ENCODE measurements at places on chromosomes 7 and 10.

DNA sequence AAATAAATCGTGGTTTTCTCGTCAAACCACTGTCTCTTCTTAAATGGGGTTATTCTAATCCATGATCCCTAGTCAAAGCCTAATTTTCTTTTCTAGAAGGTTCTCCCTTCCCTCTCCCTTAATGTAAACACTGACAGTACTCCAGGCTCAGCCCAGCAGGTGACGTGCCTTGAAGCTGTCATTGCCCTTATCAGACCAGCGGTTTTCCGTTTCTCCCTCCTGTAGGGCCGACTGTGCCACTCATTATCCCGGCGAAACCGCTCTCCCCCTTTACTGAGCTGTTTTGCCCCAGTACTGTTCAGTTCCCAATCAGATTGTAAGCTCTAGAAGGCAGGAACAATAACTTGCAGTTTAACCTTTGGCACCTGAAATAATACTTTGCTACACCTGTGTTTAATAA, 153.5 kb upstream of the RHEB start:
- no peak for DNase-seq

DNA sequence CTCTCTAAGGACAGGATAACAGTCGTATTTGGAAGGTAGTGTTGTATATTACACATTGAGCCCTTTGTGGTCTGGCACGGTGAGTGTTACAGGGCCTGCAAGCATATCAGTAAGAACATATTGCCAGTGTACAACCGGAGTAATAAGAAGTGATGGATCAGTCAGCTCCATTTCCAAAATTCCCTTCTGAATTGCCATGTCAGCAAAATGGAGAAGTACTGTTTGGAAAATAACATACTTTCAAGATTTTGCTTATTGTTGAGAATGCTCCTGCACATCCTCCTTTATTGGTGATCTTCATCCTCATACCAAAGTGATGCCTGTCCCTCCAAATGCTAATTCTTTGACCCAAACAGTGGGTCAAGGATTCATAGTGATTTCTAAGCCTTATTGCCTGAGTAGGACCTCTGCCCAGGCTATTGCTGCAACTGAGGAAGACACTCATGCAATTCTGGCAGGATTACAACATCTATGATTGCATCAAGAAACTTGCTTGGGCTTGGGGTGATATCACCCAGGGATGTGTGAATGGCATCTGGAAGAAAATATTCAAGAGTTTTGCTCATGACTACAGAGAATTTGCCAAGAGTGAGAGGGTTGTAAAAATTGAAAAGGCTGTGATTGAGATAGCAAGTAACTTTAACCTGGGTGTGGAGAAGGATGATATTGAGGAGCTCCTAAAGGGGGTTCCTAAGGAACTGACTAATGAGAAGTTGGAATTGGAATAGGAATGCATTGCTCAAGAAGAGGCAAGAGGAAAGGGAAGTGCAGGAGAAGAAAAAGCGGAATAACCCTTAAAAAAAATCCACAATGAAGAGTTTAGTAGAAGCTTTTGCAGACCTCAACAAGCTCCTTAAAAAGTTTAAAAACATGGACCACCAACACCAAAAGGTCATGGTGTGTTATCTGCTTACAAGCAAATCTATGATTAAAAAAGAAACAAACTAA, 452.2 kb upstream of the SORCS1 start:
- no peak for DNase-seq

DNA sequence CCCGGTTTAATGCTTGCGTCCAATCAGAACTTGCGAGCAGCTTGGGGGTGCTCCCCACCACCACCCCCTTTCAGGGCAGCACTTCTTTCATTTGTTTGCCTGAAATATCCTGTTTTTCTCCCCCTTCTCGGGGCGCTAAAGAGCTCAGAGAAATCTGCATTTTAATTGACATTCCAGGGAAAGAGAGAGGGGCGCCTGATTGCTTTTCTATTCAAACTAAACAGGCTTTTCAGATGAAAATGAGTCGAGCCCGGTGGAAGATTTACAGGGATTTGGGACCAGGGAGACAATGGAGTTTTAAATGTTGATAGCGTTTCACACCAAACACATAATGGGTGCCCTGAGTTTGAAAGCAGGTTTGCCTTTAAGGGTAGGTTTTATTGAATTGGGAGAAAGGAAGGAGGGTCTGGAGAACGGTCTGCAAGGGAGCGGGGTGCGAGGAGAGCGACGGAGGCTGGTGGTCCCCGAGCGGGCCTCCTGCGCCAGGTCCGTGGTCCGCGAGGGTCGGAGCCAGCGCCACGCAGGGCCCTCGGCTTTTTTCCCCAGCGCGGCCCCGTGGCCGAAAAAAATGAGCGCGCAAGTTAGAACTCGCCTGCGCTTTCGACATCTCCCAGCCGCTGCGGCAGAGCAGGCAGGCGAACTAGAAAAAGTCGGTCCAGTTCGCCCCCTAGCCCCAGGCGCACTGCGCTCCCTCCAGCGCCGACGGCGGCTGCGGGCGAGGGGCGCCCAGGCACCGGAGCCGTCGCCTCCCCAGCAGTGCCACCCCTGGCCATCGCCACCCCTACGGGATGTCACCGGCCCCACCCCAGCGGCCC, 1.3 kb downstream of the FGFR2 start:
- DNase-seq = no peak

GRCh38 chr10:110252151-110252550, 44.7 kb downstream of the MXI1 start:
- no peak for DNase-seq

- no peak for DNase-seq
Measured at GRCh38 chr7:24783698-24784097, 26.4 kb upstream of the GSDME start.

DNA sequence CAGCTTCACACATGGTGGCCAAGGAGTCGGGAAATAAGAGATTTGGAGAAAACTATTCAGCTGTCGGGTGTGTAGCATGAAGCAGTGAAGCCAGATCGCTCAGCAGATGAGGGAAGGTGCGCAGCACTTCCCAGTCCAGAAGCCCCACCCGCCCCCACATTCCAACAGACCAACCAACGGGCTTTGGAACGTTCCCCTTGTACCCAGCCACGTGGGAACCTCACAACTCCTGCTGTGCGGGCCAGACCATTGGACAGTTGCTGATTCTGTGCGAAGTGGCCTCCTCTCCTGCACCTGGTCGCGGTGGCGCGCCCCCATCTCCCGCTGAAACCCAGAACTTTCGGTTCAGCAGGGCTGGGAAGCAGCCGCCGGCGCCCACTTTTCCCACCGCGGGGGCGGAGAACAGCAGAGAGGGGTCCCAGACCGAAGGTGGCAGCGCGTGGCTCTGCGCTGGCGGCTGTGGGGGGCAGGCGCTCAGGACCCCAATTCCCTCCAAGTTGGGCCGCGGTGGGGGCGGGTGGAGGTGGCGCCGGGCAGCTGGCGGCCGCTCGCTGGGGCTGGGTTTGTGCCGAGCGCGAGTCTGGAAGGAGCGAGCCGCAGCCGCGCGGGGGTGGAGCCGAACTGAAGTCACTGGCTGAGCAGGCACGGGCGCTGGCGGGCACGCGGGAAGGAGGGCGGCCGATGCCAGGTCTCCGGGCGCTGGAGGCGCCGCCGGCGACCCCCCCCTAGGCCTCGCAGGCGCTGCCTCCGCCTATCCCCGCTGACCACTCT, 1301.5 kb upstream of the SORCS1 start:
- no peak for DNase-seq

GRCh38 chr10:60828489-60828852, 50.2 kb downstream of the CDK1 start:
- no peak for DNase-seq

- no peak for DNase-seq
Measured at GRCh38 chr7:12091231-12091630, 119.9 kb upstream of the TMEM106B start.

- DNase-seq = no peak
Measured at GRCh38 chr7:184294-185264, 7.8 kb upstream of the FAM20C start.

DNA sequence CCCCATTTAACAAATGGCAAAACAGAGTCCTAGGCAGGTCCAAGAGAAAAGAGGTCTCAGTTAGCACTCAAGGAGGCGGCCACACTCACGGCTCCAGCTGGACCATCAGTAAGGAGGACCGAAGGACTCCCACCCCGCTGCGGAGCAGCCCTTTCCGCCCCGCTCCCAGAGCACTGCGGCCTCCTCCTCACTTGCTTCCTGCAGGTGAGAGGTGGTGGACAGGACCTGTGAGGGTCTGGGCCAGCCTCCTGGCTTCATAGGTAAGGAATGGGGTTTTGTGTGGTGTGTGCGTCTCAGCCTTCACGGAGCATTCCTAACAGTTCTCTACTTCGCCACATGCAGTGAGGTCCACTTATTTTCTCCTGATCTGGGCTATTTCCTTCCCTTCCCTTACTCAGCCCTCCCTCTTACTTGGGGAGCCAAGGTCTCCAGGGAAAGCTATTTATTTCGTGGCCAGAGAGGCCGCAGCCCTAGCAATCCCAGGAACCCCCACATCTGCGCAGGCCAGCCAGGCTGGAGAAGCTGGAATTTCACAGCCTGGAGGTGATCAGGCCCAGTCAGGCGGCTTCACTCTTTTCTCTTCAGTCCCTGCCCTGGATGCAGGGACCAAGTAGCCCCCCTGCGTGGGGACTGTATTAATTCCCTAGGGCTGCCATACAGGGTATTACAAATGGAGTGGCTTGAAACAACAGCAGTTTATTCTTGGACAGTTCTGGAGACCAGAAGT, 45.9 kb downstream of the ZNF783 start:
- DNase-seq = peak; percentile 5

DNA sequence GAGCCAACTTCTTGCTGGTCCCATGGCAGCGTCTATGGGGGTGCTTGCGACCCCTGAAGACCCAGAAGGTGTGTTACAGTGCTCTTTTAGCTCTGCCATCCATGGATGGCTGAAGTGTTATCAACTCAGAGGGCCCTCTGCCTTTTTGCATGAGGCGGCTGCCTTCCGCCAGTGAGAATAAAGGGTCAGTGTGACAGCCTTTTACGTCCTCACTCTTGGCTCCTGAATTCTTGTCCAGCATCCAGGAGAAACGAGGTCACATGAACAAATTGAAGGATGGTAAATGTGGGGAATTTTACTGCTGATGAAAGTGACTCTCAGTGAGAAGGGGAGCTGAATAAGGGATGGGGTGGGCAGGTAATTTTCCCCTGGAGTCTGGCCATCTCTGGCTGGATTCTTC, 24.1 kb downstream of the SSMEM1 start:
- DNase-seq = no peak

DNA sequence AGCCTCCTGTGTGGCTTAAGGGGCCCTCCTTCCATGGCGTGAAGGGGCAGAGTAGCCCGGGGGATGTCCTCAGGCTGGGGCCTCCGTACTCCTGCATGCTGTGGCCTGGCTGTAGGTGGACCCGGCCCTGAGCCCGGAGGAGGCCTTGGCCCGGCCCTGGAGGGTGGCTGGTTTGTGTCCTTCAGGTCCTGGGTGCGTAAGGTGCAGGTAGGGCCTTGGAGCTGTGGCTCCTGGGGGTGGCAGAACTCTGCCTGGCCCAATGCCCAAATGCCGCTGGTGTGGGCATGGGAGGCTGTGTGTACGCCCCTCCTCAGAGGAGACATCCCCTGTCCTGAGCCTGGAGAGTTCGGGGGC, 26.9 kb upstream of the AMZ1 start:
- DNase-seq = no peak

- DNase-seq = no peak
Measured at GRCh38 chr10:1370298-1370697, 314.1 kb downstream of the WDR37 start.

DNA sequence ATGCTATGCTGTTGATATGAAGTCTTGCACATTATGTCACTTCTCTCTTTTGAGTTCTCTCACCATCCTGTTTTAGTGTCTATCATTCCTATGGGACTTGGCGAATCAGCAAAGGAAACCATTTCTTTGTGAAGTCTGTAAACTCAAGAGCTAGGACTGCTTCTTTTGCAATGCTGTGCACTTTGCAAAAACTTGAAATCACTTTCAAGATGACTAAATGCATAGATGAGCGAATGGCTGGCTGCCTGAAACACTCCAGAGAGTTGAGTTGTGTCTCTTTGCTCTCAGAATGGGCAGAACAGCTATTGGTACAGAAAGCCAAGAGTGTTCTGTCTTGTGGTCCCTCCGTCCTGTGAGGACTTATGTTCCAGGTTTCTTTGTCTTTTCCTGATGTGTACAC, 18.3 kb upstream of the ELMO1 start:
- DNase-seq = peak; percentile 53

DNA sequence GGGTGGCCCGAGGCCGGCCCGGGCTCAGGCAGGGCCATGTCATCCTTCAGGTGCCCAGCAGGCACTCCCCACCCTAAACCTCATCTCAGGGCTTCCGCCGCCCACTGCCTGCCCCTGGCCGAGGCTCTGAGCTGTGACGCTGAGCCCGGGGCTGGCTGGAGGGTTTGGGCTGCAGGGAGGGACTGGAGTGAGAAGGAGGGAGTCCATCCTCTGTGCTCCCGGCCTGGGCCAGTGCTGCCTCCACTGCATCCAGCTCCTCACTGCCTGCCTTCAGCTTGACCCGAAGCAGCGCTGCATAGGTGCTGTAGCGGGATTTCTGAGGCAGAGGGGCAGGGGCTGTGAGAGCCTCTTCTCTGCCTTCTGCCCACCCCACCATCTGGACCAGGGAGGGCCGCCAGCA, 7.6 kb downstream of the NFKB2 start:
- no peak for DNase-seq

DNA sequence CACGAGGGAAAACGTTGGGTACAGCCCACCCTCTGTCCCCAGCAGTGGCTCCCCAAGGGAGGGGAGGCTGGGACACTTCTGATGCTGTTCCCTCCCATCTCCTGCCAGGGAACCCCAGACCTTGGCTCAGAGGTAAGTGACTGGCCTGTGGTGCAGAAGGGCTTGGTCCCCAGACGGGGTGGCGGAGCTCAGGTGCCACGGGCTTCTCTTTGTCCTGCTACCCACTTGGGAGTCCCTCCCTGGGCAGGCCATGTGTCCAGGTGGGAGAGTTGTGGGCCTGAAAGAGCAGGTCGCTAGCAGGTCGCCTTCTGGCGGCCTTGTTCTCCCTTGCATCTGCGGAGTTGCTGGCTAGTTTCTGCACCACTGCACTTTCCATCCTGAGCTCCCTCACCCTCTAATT, 10.1 kb downstream of the ATP5MF start:
- no peak for DNase-seq

GRCh38 chr10:97196223-97197029, 10.7 kb upstream of the SLIT1 start:
- DNase-seq = peak; percentile 83

GRCh38 chr10:128130051-128130450, 3.8 kb upstream of the MKI67 start:
- no peak for DNase-seq

DNA sequence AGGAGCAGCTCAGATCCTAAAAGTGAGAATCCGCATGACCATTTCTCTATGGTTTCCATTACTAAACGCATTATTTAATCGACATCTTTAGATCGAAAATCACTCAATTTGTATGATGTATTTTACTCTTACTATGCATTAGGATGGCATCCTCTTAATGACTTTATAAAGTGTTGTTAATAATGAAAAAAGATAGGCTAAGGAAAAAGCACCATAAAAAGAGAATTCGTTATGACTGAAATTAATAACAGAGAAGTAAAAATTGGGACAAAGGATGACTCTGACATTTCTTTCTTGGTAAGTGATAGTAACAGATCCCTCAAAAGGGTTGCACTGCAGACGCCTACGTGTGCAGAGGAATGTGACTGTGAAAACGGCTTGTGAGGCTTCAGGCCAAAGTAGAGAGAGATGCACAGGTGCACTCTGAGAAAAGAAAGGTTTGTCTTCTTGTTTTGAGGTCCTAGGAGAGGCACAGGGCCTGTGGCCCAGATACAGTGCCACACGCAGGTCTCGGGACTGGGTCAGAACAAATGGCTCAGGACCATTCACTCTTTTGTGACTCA, 23.0 kb upstream of the RBM33 start:
- no peak for DNase-seq
